ENCODE measurements at places on chromosomes 16 and 17.

DNA sequence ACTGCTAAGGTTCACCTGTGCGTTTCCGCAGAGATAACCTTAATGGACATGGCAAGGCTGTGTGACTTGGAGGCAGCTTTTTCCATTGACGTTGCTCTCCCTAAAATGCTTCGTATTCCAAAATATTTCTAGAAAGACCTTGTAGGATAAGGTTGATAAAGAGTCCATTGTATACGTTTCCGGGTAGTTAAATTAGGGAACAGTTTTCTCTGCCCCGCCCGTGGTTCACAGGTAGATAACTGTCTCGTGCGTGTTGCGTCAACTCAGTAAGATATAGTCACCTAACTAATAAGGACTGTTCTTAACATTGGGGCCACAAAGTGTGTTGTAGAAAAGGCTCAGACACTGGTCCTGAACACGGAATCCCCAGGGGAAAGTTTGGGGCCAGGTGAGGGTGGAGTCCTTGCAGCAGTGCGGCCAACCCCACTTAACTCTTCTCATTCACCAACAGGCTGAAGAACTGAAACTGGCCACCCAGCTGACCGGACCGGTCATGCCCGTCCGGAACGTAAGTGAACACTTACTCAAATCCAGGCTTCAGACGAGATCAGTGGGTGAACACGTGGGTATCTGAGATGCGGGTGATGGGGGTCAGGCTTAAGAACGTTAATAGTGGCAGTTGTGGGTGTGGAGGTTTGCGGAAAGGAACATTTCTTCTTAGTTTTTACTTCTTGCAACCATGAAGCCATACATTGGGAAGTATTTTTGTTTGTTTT, 1.6 kb downstream of the RPL13 start:
- DNase-seq = no peak

GRCh38 chr17:46010597-46011186, 11.6 kb downstream of the STH start:
- DNase-seq = no peak

DNA sequence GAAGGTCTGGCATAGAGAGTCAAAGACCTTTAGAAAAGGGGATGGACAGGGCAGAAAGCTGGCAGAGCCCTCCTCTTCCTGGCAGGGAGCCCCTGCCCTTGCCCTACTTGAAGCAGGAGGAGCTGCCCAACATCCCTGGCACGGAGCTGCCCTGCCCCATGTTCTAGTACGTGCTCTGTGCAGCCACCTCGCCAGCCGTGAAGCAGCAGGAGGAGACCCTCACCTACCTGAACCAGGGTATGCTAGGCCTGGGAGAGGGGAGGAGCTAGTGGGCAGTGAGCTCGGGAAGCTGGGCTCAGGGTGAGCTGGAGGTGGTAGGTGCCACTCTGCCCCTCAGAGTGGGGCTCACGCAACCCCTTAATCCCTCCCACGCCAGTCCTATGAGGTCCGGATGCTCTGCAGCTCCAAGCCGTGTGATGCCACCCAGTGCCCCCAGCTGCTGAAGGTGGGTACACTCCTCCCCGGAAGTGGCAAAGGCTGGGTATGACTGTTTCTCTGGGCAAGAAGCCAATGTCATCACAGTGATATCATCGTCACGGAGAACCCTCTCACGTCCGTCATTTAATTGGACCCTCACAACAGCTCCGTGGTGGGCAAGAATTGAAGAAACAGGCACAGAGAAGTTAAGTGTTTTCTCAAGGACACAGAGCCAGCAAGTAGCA, 12.7 kb upstream of the STAC2 start:
- DNase-seq = no peak

- DNase-seq = no peak
These were observed 1.1 kb downstream of the KSR1 start for GRCh38 chr17:27457360-27457715.

DNA sequence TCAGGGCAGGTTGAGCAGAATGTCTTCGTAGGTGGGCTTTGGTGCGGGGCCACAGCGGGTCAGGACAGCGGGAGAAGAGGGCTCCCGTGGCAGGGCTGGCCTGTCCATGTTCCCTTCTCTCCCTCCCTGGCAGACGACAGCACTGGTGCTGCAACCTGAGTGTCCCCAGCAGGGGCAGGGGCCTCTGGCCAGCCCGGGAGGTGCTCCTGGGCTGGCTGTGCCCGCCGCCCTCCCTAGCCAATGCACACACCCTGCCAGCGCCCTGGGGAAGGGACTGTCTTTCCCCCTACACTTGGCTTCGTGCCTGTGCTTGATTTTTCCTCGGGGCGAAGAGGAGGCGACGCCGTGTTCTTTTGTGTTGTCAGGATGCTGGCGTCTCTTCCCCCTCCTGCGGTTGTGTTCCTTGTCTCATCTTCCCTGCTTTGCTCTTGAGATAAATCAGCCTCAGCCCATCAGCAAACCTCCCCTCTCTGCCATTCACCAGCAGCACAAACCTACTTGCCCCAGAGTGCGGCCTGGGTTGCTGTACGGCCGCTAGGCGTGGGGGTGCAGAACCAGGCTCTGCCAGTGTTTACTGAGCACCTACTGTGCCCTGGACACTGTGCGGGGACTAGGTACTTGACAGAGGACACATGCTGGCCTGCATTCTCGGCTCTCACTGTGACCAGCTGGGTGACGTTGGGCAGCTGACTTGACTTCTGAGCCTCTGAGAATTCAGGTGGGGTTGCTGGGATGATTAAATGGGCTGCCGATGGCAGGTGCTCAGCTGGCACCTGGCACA, 237.3 kb upstream of the CIBAR2 start:
- no peak for DNase-seq

- no peak for DNase-seq
These were observed 91.5 kb upstream of the HAS3 start for GRCh38 chr16:69013991-69014390.

DNA sequence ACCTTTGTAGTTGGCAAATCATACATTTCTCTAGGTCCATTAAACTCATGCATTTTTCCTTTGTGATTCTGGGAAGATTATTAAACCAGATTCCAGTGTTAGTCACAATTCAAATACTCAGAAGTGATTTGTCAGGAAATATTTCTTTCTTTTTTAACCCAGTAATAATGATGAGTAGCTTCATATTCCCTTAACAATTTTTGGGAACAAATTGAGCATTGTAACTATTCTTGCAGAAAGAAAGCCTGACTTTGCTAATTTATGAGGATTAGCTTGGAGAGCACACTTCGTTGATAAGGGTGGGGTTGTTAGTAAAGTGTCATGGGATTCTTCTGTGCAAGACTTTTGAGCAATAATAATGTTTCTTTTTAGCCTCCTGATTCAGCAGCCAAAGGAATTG, 18.7 kb upstream of the KRT24 start:
- DNase-seq = peak; percentile 57

- DNase-seq = peak; percentile 11
These were observed 52.6 kb upstream of the KDM6B start for GRCh38 chr17:7781429-7781828.

DNA sequence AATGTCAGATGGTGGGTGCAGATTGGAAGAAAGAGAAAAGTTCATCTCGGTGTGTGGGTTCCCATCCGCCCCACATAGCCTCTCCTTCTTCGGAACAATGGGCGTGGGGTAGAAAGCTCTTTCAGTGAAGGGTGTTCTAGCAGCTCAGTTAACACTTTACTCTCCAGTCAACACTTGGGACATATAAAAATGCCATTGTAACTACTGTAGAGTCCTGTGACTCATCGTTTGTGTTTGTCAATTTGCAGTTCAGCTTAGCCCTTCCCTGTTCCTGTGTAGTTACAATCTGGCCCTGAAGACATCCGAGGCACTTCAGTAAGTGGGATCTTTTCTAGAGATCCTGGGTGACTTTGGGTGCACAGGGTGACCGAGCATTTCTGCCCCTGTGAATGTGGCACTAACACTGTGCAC, 11.5 kb upstream of the CLEC18C start:
- DNase-seq = peak; percentile 25

- no peak for DNase-seq
These were observed 7.6 kb downstream of the CCDC57 start for GRCh38 chr17:82204831-82205719.

GRCh38 chr16:70760221-70760620, 40.7 kb downstream of the VAC14 start:
- no peak for DNase-seq

GRCh38 chr16:66169817-66170216, 196.7 kb upstream of the CDH5 start:
- DNase-seq = no peak

DNA sequence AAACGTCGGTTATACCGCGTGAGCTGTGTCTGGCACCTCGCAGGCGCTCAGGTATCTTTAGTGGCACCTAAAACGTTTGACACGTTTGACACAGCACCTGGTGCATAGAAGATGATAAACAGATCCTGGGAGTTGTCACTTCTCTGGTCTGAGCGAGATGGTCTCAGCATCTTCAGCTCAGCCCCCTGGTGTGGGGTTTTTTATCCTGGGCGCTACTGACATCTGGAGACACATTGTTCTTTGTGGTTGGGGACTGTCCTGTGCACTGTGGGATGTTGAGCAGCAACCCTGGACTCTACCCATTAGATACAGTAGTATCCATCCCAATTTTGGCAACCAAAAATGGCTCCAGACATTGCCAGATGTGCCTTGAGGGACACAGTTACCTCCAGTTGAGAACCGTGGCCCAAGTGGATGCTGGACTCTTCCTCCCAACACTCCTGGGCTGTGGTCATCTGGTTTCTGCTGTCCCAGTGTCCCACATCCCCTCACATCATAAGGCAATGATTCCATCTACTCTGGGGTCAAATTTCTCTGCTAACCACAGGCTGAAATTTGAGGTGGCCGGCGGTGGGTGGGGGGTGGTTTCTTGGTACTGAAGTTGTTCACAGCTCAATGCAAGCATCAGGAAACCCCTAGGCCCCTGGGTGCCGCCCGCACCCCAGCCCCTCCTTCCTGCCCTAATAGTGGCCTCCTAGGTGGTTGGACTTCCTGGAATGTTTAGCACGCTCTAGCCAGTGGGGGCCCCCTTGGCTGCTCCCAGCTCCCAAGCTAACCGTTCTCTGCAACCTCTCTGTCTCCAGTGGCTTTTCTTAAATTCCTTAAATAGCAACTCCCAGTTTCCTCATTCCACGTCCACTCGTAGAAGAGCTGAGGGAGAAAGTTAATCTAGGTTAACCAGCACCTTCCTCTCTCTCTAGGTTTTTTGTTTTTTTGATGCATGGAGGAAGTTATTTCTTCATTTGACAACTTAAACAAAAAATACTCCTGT, 124.8 kb downstream of the ABCC1 start:
- DNase-seq = peak; percentile 28
